MM.1S (cell line): ENCODE measurements at places on chromosomes 13 and 19.
A peak's percentile ranks its signal among the peaks of the same experiment; 100 is the strongest.

- DNase-seq = no peak
- H3K27me3 ChIP-seq = no peaks in the 10 kb centered on the region
- H3K4me1 ChIP-seq = no peaks in the 10 kb centered on the region
Measured at GRCh38 chr13:49567491-49567890, 17.9 kb downstream of the RCBTB1 start.

- H3K4me1 ChIP-seq = peaks cover 29% of the 10 kb centered on the region
- no peak overlapping the region for H3K4me3 ChIP-seq
- no peak for DNase-seq
- no peaks in the 10 kb centered on the region; the same call in 1 of the 2 replicates for H3K36me3 ChIP-seq
Measured at GRCh38 chr13:114102521-114103288, 29.7 kb downstream of the RASA3 start.

DNA sequence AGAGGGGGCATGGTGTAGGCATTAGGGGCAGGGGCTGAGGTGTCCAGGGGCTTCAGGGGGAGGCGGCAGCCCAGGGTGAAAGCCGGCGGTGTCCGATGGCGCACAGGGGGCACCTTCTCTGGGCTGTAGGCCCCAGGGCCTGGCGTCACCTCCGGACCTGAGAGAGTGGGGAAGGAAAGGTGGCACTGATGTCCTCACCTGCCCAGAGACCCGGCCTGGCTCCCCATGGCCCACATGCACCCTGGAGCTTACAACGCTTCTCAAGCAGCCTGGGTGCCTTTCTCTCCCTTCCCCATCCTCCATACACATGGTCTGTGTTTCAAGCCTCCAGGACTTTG, 3.3 kb upstream of the SHC2 start:
- peaks cover 25% of the 10 kb centered on the region for H3K27me3 ChIP-seq
- no peak for DNase-seq
- H3K36me3 ChIP-seq = no peaks in the 10 kb centered on the region
- no peak overlapping the region for H3K27ac ChIP-seq

- peaks cover 2% of the 10 kb centered on the region; the same call in 1 of the 2 replicates for H3K27me3 ChIP-seq
- H3K27ac ChIP-seq = no peak overlapping the region
Measured at GRCh38 chr19:30935146-30935545, 414.1 kb downstream of the TSHZ3 start.

DNA sequence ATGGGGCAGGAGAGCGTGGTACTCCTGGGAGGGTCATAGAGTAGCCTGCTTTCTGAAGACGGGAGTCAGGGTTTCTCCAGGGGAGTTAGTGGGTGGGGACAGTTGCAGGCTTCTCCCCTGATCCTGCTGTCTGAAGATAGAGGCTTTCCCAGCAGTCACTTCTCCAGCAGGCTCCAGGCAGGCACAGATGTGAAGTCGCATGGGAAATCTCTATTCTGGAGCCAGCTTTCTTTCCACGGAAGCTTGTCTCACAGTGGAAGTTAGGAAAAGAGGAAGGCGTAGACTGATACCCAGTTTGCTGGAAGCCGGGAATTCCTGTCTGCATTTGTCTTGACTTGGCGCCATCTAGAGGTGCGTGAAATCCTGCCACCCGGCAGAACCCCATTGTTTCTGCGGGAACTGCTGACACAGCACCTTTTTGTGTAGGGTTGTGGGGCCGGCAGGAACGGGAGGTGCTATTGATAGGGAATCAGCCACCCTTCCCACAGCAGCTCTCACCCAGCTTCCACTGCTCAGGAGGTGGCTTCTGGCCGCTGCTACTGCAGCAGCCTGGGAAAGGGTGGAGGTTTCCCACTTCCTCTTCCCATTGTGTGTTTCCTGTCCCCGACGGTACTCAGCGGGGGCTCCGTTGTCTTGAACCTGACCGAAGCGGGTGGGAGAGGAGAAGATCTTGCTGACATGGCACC, 28.5 kb upstream of the NPAS1 start:
- no peak overlapping the region for H3K4me3 ChIP-seq
- no peaks in the 10 kb centered on the region for H3K27me3 ChIP-seq
- no peaks in the 10 kb centered on the region for H3K36me3 ChIP-seq
- peak; percentile 68 for DNase-seq

DNA sequence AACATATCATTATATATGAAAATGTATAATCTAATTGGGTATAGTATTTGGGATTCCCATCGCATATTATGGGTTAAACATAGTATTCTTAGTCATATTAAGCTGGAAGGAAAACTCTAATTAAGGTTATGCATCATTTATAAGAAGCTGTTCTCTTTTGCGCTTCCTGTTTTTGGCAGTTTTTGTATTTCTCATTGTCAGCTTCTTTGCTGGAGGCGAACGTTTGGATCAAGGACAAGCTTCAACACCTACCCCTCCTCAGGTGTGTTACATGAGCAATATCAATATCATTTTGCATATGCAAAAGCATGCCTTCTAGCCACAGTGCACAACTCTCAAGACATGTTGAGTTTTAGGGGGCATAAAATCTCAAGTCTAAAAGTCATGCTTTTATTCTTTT, 439.8 kb downstream of the TDRD3 start:
- no peaks in the 10 kb centered on the region for H3K36me3 ChIP-seq
- no peak overlapping the region for H3K4me3 ChIP-seq
- H3K4me1 ChIP-seq = no peaks in the 10 kb centered on the region
- no peaks in the 10 kb centered on the region for H3K27me3 ChIP-seq
- DNase-seq = no peak
- H3K27ac ChIP-seq = no peak overlapping the region

DNA sequence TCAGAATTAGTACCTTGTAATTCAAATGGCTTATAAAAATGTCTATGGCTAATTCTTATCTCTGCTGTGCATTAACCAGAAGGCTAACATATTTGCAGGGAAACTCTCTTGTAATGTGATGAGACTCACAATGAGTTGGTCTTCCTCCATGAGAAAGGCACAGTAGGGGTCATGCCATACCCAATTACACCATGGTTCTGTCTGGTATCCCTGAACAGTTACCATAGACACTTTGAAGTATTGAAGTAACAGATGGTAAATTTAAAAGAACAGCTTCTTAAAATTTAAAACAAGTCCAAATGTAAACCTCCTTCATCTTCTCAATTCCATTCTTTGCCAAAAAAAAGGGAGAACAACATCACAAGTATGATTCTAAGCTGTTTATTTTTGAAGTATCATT, 22.6 kb upstream of the SLAIN1 start:
- H3K4me1 ChIP-seq = no peaks in the 10 kb centered on the region
- H3K36me3 ChIP-seq = no peaks in the 10 kb centered on the region
- DNase-seq = no peak
- no peak overlapping the region for H3K4me3 ChIP-seq
